ENCODE measurements at places on chromosomes 3 and 15. TPM values are rescaled to one million over a fixed set of nuclear protein-coding genes. Genes with fewer than 3 reads are reported as not detected.

GRCh38 chr3:15121936-15122335 is 23.0 kb upstream of the RBSN start:
- DNase-seq: no peak

Gene ANKUB1
- total RNA-seq: not detected

Gene CAND2
- 62.6 TPM for total RNA-seq

Gene PRTG
- total RNA-seq: 0.92 TPM

Gene REC114
- not detected for total RNA-seq

Gene RASGRP1
- total RNA-seq: 2.2 TPM

- DNase-seq: no peak
Observed at GRCh38 chr15:77603611-77604336, 28.9 kb downstream of the LINGO1 start.
